ENCODE measurements at places on chromosomes 1 and 21. TPM values are rescaled to one million over a fixed set of nuclear protein-coding genes. Genes with fewer than 3 reads are reported as not detected.
A peak's percentile ranks its signal among the peaks of the same experiment; 100 is the strongest.

DNA sequence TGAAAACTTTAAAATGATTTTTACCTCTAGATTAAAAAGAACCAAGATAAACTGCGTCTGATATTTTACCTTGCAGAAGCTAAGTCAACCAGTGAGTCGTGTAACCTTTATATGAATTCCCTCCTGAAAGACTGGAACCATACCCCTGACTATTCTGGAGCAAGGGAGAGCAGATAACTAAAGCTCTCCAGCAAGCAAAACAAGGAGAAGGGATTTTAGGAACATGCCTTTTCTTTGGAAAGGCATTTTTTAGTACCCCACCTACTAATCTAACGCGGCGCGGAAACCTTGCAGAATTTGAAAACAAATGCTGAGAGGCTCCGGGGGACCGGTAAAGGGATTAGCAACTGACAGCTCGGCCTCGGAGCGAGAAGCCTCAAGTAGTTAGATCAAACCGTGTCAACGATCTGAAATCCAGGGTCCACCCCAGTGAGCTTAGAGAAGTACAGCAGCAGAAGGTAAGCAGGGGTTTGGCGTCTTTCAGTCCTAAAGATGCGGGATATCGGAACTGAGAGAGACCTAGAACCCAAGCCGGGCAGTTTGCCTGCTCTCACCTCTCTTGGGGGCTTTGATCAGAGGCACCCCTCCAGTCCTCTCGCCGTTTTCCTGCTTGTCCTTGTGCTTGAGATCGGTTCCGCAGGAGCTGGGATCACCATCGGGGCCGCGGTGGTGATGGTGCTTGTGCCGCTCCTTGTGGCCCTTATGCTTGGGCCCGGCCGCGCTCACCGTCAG lies 954 bp downstream of the RSBN1 start:
- peak; percentile 9 for DNase-seq

GRCh38 chr1:226211181-226211821 lies 12.2 kb upstream of the MIXL1 start:
- no peak for DNase-seq

DNA sequence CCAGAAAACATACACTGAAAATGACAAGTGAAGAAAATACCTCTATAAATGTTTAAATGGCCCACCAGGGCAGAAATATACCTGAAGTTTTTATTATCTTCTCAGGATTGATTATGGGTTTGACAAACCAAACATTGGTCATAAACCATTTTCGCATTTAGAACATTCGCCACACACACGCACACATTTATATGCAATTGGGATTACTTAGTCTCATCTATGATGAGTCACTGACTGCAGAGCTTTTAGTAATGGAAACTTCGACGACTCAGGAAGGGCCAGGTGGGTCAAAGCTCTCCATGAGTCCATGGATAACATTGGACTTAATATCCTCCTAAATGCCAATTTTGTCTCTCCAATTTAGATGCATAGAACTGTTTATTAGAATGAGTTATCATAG lies 16.9 kb downstream of the NRDC start:
- DNase-seq = no peak

- DNase-seq = no peak
Observed at GRCh38 chr1:28180306-28181305, 4.1 kb upstream of the PTAFR start.

DNA sequence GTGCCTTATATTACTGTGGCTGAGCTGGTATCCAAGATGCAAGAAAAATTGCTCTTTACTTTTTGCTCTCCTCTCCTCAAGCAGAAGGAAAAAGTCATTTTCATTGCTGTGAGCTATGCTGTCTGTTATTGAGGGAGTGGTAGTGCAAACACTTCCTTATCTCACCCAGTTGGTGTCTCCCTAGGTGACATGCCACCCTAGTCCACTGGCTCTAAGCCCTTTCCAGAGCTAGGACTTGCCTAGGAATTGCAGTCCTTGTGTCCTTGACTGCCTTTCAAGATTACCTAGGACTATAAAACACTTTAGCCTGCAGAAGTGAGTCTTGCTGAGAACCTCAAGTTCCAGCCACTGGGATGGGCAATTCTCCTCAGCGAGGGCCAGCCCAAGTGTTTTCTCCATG lies 458.3 kb downstream of the MRPL39 start:
- no peak for DNase-seq

DNA sequence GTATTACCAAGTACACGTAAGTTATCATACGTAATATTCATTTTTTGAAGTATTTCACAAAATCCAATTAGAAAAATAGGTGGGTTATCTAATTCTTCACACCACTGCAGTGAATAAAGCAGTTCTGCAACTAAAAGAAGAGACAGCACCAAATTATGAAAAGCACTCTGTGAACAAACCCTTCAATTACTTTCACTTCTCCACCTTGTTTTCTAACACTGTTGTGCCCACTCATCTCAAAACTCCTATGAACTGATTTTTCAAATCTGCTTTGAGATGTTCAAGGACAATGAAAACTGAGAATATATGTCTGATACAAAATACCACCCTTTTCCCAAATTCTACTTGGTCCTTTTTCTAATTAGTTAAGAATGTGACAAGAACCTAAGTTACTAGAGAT lies 39.4 kb downstream of the LTN1 start:
- no peak for DNase-seq

- DNase-seq = no peak
Observed at GRCh38 chr1:244066954-244067716, 16.1 kb downstream of the ZBTB18 start.

DNA sequence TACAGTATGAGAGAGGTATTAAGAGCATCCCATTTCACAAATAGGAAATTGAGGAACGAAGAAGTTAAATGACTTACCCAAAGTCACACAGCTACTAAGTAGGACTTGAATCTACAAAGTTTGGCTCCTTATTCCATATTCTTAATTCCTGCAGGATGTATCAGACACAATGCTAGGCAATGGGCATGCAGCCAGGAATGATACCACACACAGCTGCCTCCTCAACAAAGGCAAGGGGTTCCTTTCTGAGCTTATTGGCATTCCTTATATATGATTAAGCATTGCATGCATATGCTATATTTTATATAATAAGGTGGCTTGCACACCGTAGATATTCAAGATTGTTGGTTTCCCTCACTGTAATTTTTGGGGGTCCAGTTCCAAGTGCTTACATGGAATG lies 34.2 kb upstream of the JUN start:
- no peak for DNase-seq

- DNase-seq = no peak
Observed at GRCh38 chr1:193406901-193407300, 220.5 kb upstream of the B3GALT2 start.

- DNase-seq = no peak
Observed at GRCh38 chr1:243487649-243488227, 231.9 kb downstream of the SDCCAG8 start.

Gene OTUD7B
- 13.5 TPM for total RNA-seq

Gene TMEM52
- 43.3 TPM for total RNA-seq

Gene TMPRSS3
- total RNA-seq = 0.27 TPM

Gene UBE2J2
- 56.0 TPM for total RNA-seq

Gene ASTN1
- 0.62 TPM for total RNA-seq

Data from prostate gland (tissue), 2 donors.